Fibroblast of skin of scalp (primary cell): ENCODE measurements at places on chromosomes 6 and 20.

DNA sequence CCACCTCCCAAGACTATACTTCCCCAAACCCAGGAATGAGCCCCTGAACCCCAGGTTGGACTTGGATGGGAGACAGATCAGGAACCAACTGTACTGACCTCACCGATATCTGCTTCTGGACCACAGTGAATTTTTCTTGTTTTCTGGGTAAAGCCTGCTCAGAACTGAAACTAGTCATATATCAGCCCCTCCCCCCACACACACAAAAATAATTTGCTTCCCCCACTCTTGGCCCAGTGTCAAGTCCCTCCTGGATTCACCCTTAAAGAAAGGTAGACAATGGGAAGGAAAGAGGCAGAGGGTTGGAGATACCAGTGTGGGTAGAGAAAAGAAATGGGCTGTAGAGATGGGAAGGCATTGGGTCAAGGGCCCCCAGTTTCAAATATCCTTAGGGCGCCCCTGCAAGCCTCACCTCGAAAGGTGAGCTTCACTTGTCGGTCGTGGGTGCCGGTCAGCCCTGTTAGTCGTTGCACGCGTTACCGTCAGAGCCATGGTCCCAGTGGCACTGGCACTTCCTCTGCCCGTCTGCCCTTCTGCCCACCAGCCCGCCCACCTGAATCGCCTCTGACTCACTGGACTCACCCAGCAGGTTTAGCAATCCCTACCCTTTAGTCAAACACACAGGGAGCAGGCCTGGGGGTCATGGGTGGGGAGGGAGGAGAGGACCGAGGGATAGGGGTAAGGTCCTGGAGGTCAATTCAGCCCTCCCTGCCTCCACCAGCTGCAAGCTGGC lies 8.5 kb upstream of the SPAG4 start:
- no peak for DNase-seq

DNA sequence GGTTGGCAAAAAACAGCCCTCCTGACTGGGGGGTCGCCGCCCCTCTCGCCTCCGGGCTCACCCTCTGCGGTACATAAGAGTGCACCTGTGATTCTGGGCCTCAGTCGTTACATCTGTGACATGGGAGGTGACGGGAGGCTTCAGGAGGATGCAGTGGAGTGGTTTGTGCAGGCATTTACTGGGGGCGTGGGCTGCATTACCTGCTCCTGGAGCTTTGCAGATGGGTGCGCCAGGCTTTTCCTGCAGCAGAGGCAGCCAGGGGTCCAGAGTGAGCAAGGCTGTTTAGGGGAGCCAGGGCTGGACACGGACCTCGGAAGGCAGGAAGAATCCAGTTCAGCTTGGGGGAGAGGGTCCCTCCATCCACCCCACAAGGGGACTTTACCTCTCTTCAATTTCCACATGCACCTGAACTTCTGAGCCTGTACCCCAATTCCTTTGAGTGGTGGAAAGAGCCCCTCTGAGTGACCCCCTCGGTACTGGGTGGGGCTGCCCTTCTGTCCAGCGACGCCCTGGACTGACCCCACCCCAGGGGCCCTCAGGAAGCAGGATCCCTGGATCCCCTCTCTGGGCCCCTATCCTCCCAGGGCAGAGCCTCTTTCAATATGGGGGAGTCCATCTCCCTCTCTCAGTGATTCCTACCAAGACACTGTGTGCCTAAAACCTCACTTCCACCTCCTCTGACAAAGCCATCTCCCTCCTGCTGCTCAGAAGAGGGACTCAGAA lies 134.0 kb downstream of the TAF4 start:
- DNase-seq = no peak

DNA sequence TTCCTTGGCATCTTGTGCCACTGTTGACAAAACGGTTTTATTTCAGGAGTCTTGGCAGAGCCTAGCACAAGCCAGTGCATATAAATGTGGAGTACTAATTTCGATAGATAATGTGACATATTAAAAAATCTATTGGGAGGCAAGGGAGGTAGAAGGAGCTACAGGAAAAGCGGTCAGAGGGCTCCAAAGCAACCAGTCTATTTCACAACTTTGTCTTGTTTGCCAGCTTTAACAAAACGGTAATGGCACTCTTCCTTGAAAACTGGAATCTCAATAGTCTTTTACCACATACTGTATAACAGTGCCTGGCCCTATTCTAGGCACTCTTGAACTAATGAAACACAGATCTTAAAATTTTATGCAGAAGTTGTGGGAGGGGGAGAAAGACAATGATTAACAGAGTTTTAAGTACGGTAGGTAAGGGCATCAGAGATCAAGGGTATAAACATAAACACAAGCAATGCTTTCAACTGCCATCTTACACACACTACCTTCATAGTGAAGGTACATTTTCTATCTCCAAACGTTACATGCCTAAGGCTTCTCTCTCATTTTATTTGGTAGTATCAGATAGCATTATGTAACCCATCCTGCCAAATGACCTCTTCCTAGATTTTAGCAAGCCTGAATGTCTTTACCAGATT lies 33.5 kb upstream of the SYNCRIP start:
- DNase-seq = no peak

- no peak for DNase-seq
Measured at GRCh38 chr6:95636552-95637431, 59.5 kb downstream of the MANEA start.

DNA sequence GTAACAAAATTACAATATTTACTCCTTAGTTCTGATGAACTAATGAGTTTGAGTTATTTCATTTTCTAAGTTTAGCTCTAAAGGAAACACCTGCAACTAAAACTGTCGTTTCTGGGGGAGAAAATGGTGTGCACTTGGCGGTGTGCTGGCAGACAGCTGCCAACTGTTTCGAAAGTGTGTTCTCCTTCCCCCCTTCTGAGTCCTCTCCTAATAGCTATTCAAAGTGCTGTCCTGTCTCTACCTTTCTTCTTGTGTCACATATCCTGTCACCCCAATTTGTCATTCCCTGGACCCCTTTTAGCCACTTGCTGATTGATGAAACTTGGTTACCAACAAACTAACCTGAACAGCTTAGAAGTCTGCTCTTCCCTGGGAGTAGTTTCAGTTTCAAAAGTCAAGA lies 4.9 kb upstream of the UBE2J1 start:
- DNase-seq = no peak
